ENCODE measurements at places on chromosomes 11 and 22.

DNA sequence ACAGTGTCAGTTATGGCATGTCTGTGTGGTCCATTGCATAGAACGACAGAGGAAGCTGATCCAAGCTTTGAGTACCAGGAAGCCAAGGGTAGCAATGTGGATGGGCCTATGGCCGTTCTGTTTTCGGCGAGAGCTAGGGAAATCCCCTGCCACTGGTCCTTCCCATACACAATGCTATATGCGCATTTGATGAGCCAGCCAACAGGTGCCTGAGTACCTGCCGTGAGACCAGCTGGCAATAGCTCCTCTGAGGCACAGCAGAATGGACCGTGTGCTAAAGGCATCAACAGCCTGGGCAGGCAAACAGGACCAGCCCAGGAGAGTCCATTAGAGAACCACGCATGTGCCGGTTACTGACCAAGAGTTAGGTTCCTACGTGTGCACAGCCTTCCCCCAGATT is 753.0 kb downstream of the NTM start:
- DNase-seq: no peak

GRCh38 chr11:86150847-86151173 is 81.9 kb upstream of the PICALM start:
- DNase-seq: no peak

DNA sequence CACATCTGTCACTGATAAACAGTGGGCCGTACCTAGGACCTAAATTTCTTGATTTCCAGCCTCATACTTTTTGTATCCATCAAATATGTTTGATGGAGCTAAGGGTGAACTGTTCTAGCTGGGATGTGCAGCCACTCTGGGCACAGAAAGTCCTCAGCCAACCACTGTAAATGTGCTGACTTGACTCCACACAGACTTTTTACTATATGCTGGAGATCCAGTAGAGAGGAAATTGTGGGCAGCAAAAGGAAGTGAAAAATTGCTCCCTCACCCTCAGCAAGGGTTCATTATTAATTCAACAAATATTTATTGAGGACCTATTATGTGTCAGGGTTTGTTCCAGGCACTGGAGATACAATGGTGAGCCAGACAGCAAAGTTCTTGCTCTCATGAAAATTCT is 54.2 kb upstream of the AMPD3 start:
- DNase-seq: no peak

DNA sequence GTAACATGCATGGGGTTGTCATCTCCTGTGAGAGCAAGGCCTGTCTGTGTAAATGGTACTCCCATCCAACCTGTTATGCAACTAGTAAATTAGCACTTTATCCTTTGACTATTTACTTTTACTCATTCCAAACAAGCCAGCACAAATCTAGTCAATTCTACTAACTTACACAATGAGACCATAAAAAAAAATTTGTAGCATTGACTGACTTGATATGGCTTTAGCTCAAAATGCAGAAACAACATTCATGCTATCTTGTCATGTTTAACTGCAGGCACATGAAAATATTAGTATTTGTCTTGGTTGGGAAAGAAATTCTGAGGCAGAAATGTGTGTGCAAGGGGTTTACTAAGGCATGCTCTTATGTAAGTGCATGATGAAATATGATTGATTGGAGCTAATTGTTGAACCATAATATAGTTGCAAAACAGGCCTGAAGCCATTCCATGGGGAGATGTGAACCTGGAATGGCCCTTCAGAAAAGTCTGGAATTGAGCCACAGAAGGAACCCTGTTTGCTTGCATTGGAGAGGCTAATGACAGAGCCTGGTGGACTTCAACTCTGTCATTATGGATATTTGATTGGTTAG is 2.5 kb downstream of the SLC22A25 start:
- DNase-seq: no peak

DNA sequence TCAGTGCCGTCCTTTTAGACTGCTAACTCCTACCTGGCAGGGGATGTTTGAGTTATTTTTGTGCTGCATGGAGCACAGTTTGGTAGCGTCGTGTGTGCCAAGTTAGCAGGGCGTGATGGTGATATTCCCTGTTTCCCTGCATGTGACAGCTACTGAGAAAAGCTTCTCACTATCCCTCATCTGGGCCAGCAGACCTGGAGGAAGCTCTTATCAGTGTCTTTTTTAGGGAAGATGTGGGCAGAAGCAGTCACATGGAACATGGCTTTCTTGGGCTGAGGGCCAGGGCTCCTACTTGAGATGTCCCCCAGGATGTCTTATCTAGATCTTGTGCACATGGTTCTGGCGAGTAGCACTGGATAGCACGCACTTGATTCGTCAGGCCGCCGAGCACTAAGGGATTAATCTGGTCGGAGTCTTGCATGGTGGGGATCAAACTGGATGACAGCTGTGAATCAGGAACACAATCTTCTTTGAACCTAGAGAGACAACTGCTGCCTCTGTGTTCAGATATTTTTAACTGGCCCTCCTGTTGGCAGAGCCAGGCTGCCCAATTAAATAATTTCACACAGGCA is 33.8 kb downstream of the TECTA start:
- DNase-seq: no peak

DNA sequence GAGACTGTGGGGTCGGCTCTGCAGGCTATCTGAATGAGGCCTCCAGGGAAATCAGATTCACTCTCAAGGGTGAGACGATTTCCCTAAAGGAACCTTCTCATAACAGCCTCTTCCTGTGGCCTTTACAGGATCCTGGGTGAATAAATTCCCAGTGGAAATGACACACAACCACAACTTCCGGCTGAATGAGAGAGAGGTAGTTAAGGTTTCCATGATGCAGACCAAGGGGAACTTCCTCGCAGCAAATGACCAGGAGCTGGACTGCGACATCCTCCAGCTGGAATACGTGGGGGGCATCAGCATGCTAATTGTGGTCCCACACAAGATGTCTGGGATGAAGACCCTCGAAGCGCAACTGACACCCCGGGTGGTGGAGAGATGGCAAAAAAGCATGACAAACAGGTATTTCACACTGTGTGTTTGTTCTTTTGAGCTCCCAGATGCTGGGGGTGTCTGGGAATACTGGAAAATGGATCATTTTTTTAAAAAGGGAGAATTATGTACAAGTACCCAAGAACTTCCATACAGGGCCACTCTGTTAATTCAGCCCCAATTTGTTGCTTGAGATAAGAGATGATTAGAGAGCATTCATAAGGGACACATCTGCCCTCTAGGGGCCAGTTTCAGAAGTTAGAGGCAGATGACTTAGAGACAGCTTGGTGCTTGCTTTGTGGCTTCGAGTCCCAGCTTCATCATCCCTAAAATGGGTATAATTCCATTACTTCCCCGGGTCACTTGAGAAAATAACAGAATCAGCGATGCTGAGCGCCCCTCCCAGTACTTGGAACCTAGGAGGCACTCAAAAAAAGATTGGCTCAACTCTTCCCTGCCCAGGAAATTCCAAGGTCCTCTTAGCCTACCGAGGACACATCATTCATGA is 10.2 kb downstream of the SERPIND1 start:
- peak; percentile 35 for DNase-seq

GRCh38 chr11:13090228-13090708 is 81.2 kb downstream of the RASSF10 start:
- no peak for DNase-seq

GRCh38 chr11:44243595-44244343 is 66.2 kb downstream of the ALX4 start:
- no peak for DNase-seq

DNA sequence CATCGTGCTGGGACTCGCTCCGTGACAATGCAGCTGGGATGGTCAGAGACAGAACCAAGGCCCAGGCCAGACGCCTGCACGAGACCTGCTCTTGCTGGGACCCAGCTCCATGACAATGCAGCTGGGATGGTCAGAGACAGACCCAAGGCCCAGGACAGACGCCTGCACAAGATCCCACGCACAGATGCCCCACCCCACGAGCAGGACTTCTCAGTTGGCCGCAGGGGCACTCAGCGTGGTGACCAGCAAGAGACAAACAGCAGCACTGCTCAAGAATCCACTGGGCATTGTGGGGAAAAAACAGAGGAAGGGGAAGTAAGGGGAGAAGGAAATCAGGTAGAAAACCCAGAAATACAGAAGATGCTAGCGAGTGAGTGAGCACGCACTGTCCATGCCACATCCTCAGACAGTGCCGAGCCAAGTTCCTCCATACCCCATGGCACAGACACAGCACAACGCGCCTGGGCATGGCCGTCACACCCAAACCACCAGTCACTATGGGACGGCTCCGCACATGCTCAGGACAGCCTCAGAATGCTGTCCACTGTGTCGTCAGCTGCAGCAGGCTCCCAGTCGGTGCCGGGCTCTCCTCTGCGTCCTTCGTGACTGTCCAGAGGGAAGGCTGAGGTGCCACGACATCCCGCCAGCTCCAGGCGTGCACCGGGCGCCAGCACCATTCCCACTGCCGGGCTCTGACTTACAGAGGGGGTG is 44.5 kb downstream of the BRD1 start:
- no peak for DNase-seq

DNA sequence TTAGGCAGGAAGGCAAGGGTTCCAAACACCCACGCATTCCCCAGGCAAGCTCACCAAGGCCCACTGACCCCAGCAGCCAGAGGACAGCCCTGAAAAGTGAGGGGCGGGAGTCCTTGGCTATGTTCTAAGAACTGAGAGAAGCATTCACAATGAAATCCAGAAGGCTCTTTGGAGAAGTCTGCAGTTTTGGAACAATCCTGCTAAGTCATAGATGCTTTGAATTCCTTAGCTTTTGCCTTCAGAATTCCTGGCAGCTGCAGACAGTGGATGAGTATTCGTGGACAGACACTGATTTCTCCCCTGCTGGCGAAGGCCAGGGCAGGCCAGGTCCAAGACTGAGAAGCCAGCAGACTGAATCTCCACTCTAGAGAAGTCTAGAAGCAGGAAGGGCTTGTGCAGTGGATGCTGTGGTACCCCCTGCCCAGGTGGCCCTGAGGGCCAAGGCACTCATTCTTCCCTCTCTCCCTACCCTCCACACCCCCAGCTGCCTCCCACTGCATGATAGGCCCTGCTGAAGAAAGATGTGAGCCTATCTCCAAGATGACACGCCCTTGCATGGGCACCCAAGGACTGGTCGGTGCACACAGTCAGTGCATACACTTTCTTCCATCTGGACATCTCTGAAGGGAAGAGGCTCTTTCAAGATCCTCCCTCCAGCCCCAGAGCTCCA is 133.2 kb upstream of the TEAD1 start:
- no peak for DNase-seq

DNA sequence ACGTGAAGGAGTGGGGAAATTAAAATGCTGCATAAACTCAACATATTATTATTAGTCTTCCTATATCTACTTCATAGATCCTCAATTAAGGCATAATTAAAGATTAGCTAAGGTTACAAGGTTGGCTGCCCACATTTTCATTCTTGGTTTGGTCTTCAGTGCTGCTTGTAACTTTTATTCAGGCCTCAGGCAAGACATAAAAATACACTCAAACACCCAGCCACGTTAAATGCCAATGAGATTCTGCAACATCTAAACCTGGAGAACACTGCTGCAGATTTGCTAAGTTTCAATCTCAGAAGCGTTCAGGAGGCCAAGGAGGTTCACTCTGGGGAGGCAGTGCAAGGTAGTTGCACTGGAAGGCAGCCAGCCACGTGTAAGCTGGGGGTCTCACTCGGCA is 358.7 kb upstream of the NARS2 start:
- DNase-seq: no peak

GRCh38 chr11:46649180-46649738 is 31.9 kb downstream of the ATG13 start:
- DNase-seq: no peak

GRCh38 chr22:22892096-22893052 is 4.8 kb downstream of the IGLL5 start:
- DNase-seq: no peak

GRCh38 chr11:7696424-7696823 is 9.9 kb downstream of the OVCH2 start:
- DNase-seq: no peak

GRCh38 chr11:20415432-20415831 is 27.9 kb downstream of the PRMT3 start:
- DNase-seq: no peak

GRCh38 chr11:65329478-65329877 is 4.2 kb upstream of the DPF2 start:
- DNase-seq: no peak

DNA sequence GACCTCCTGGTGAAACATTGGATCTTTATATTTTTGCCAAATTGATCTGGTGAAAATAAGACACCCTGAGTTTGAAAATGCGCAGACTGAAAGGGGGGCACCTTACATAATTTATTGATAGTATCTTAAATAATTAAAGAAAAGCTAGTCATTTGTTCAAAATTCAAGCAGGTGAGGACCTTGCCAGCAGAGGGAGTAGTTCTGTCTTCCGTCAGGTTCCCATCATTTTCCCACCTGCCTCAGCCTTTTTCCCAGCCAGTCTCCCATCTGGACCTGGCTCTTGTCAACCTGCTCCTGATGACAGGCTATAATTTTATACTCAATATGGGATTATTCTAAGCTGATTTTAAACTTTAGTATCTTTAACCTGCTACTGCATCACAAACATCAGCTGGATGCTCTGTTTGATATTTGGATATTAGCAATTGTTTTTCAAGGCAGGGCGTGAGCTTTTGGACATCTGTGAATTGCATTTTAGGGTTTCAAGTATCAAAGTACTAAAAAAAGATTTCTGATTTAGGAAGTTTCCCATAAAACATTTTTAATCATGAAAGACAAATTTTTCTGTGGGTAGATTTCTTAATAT is 132.0 kb downstream of the ELP4 start:
- DNase-seq: no peak

DNA sequence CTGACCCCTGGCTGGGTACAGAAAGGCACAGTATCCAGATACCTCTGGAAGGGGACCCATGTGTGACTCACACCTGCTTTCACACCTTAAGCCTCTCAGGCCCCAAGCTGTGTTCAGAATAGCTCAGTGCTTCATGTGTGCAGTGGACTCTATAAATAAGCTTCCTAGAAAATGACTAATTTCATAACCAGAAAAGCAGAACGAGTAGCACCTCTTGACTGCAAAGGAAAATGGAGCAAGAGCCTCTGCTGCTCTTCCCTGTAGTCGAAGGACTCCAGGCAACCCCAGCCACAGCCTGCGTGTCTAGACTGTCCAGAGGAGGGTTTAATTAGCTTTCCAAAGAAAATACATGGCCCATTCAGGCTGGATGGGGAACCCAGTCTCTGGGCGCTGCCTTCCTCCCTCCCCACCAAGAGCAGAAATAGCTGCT is 23.1 kb downstream of the PTPN5 start:
- DNase-seq: no peak

- DNase-seq: no peak
Measured at GRCh38 chr11:57294225-57295131, 30.3 kb downstream of the TNKS1BP1 start.

DNA sequence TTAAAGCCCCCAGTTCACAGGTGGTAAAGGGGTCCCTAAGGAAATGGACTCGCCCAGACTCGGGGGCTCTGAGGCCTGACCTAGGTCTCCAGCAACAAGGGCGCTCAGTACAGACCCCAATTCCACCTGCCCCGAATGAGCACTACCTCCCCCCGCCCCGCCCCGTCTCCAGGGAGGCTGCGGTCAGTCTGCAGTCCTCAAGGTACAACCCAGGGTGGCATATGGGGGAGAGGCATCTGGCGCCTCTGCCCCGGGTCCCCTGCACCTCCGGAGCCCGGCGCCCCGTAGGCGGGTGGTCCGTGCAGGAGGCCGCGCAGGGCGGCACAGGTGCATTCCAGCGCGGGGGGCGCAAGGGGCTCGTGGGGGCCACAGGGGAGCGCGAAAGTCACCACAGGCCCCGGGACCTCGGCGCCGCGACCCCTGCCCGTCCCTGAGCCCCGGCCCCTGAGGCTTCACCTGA is 361 bp downstream of the CTSD start:
- DNase-seq: peak; percentile 37

- no peak for DNase-seq
Measured at GRCh38 chr11:84969103-84969502, 658.0 kb downstream of the DLG2 start.

All from CD4-positive, alpha-beta memory T cell (primary cell).